GM10248 (cell line): ENCODE measurements at places on chromosomes 6 and 20.

GRCh38 chr6:76124018-76124417, 51.6 kb upstream of the IMPG1 start:
- DNase-seq = no peak

DNA sequence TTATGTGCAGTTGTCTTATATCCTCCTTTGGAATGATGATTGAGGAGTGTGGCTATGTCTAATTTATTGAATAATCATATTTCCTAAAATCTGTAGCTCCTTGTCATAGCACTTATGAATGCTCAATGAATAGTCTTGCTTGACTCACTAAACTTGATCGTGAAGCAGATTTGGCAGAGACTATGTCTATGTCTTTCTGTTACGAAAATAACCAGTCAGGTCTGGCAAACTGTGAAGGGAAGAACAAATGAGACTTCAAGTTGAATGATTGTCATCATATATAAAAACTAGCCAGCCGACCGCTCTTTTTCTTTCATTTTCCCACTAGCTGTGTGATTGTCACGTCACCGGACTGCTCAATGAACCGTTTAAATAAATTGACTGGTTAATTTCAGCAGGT, 1303.9 kb upstream of the GJE1 start:
- DNase-seq = no peak

- DNase-seq = no peak
Observed at GRCh38 chr6:155936127-155936526, 480.5 kb upstream of the NOX3 start.

- DNase-seq = no peak
Observed at GRCh38 chr20:33262658-33263065, 20.4 kb upstream of the BPIFB1 start.

DNA sequence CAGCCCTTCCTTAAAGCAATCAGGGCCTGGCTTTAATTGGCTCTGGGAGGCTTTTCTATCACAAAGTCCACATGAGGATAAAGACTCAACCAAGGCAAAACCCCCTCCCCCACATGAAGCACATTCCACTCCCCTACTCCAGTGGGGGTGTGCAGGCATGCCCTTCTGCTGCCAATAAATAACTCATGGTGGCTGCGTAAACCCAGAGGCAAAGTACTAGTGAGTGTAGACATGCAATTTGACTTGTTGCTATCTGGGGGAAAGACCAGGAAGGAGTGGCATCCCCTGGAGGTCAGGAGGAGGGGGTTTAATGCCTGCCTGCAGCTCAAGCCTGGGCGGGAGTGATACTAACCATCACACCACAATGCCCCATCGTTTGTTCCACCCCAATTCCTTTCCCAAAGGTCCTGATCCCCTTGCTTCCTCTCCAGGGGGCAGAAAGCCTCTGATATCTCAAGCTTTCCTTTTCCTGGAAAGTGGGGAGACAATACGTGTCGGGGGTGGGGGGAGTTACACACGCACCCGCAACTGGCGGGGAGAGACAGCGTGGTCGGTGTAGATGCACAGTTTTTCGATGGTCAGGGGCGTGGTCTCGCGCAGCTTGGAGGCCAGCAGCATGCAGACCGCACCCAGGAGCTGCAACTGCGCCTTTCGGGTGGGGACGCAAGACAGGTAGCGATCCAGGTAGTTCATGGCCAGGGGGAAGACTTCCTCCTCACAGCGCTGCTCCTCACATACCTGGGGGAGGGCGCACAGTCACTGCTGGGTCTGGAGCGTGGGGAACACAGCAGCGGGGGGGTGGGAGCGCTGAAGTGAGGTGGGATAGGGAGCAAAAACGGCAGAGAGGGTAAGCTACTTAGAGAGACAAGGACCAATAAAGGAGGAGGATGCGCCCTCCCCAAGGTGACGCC, 1.5 kb downstream of the CCND3 start:
- DNase-seq = no peak

- DNase-seq = no peak
Observed at GRCh38 chr20:11090751-11091150, 417.0 kb upstream of the JAG1 start.

DNA sequence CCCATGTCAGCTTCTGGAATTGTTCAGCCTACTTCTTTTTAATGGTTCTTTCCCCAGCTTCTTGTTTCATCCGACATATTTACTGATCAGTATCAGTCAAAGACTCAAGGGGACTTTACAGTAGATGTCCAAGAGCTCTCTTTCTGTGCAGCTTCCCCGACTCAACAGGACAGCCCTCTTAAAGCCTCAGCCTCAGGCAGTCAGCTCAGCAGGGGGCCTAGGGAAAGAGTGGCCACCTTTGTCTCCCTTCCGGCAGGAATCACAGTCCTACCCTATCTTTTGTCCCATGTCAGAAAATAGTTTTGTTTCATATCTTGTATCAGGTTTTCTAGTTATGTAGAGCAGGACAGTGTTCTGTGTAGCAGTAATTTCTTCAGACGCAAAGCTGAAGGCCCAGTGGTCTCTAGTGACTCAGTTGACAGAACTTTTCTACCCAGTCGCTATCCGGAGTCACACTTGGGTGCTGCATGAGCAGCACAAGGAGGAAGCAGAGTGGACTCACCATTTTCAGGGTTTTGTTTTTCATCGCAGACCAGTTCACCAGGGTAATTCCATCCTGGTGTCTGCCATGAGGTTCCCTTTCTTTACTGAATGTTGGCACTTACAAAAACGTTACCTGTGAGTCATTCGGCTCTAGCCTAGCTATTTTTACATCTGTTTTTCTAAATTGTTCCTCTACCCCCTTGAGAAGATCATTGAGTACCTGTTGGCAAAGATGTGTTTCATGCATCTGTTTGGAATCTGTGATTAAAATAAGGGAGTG, 47.7 kb downstream of the SPATA2 start:
- DNase-seq = no peak

- peak; percentile 18 for DNase-seq
Observed at GRCh38 chr6:63525186-63525878, 46.9 kb upstream of the LOC128125822 start.

DNA sequence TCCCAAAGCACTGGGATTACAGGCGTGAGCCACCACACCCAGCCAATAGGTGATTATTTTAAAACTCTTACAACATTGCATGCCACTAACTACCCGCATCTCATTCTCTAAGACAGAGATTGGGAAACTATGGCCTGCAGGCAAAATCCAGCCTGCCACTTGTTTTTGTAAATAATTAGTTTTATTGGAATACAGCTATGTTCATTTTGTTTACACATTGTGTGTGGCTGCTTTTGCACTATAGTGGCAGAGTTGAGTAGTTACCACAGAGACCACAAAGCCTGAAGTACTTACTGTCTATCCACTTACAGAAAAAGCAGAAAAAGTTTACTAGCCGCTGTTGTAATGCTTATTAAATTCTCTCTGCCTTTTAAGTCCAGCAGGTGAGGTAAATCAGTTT, 16.4 kb upstream of the PKIG start:
- DNase-seq = no peak

DNA sequence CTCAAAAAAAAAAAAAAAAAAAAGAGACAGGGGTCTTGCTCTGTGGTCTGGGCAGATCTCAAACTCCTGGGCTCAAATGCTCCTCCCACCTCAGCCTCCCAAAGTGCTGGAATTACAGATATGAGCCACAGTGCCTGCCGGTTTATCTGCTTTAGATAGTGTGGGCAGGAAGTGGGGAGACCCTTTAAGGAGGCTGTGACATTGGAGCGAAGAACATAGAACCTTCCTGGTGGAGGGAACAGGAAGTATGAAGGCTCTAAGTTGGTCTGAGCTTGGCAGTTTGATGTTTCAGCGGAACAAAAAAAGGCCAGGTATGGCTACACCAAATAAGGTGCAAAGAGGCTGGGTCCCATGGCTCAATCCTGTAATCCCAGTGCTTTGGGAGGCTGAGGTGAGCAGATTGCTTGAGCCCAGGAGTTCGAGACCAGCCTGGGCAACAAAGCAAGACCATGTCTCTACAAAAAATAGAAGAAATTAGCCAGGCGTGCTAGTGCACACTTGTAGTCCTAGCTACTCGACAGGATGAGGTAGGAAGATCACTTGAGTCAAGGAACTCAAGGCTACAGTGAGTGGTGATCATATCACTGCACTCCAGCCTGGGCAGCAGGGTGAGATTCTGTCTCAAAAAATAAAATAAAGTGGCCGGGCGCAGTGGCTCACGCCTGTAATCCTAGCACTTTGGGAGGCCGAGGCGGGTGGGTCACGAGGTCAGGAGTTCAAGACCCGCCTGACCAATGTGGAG, 8.7 kb upstream of the ZMYND8 start:
- no peak for DNase-seq

GRCh38 chr6:15427331-15428070, 181.6 kb downstream of the JARID2 start:
- DNase-seq = no peak

DNA sequence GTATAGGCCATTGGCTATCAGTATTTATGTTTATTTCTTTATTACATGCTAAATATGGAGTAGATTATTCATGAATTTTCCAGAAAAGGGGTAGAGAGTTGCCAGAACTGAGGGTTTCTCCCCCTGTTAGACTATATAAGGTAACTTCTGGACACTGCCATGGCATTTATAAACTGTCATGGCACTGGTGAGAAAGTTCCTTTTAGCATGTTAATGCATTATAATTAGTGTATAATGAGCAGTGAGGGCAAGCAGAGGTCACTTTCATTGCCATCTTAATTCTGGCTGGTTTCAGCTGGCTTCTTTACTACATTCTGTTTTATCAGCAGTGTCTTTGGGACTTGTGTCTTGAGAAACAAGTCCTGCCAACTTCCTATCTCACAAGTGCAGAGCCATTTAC, 220.0 kb upstream of the CNR1 start:
- no peak for DNase-seq

DNA sequence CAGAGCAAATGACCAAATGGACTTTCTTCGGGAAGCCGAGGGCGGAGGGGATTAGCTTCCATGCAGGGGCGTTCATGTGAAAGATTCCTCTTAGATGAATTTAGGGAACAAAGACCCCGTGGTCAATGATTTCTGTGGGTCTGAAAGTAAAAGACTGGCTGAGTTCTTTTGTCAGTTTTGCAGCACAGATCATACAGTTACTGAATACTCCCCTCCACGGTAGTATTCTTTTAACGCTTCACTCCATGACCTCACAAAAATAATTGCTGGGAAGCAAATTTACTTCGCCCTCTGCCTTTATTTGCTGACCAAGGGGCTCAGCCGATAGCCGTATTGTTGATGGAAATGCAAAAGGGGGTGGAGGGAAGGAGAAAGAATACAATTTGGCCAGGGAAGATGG, 86.0 kb upstream of the SALL4 start:
- no peak for DNase-seq

DNA sequence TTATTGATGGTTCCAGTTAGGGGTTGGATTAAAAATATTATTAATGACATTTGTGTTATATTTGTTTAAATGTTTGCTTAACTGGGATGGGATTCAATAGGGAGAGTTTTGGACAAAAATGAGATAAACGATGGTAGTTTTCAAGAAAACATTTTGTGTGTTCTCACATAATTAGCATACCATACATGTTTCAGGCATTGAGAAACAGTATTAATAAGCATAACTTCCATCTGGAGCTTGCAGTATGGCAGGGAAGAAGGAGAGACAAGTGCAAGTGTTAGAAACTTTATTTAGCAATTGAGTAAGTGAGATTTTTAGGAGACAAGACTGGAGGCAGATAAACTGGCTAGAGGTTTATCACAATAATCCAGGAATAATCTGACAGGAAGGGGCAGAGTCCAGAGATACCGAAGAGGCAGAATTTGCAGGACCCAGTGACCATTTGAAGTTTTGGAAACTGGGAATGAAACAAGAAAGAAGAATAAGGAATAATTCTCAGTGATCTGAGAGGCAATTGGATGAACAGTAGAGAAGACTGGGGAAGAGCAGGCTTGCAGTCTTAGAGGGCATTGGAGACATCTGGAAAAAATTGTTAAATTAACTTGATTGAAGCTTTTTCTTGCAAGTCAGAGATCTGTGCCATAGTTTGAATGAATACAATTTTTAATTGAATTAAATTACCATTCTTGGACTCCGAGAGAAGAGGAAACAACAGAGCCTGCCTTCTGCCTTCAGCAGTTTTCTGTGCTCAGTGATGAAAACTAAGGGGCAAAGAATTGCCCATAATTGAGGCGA, 73.0 kb upstream of the PTCHD4 start:
- DNase-seq = no peak

GRCh38 chr6:3868544-3868943, 19.4 kb downstream of the FAM50B start:
- DNase-seq = no peak

DNA sequence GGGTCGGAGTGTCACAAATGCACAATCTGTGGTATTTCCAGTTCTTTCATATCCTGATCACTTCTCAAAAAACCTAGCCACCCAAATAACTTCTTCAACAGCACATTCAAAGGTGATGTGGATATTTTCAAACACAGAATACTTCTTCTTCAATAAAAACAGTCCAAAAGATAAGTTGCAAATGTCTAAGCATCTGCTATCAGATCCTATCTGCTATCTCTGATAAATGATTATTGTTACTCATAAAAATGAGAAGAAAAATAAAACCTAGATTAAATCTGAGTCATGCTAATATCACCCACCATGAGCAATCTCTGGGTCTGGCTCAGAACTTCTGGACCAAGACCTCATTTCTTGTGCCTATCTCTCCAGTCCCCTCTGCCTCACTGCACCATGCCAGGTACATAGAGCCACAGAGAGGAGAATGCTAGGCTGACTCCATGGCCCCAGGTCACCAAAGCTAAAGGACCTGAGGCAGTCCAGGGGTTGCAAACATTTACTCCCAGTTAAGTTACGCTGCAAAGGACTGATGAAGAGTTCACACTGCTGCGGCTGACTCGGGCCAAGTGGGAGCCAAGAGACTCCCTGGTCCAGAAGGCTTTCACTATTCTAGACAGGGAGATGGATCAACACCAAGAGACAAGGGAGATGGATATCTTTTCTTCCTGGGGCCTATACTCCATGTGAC, 101.4 kb downstream of the KIF13A start:
- DNase-seq = no peak

GRCh38 chr6:112478036-112478435, 130.9 kb downstream of the RFPL4B start:
- no peak for DNase-seq

DNA sequence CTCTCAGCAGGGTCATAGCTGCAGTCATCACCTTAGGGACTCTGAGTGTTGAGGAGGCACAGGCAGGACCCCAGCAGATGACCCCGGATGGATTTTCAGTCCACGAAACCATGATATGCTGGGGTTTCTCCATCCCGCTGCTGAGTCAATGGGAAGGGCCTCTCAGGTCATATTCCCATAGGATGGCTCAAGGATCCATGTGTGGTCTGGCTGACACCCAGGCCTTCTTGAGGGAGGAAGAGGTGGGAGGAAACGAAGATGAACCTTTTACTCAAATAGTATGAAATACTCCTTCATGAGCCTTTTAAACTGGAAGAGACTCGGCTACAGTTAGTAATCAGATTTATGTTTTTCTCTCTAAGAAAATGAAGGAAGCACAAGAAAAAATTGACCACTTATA, 10.3 kb upstream of the RALY start:
- DNase-seq = no peak

- no peak for DNase-seq
Observed at GRCh38 chr20:40663991-40664880, 24.8 kb downstream of the MAFB start.
